Cardiac ventricle fibroblast (primary cell): ENCODE measurements at places on chromosomes 6 and 20. TPM values are rescaled to one million over a fixed set of nuclear protein-coding genes. Genes with fewer than 3 reads are reported as not detected.

The KCNK15 gene
- 2.3 and 2.5 TPM in 2 replicates for total RNA-seq

The SRPK1 gene
- 22.0 and 26.3 TPM in 2 replicates for total RNA-seq

The POU5F1 gene
- total RNA-seq = not detected in 2 replicates

The FERMT1 gene
- 1.6 and 4.9 TPM in 2 replicates for total RNA-seq

The SLC22A16 gene
- total RNA-seq = 0.39 and 0.62 TPM in 2 replicates

The THBD gene
- total RNA-seq = 4.1 and 4.2 TPM in 2 replicates

The F13A1 gene
- not detected in 2 replicates for total RNA-seq

The PGC gene
- not detected in 2 replicates for total RNA-seq

The CGAS gene
- total RNA-seq = 2.3 and 2.4 TPM in 2 replicates

The CFAP206 gene
- 0.37 and 1.2 TPM in 2 replicates for total RNA-seq

The TSBP1 gene
- total RNA-seq = not detected in 2 replicates

The LAMA4 gene
- 638 and 750 TPM in 2 replicates for total RNA-seq

The SAMD10 gene
- not detected in 2 replicates for total RNA-seq

The ULBP2 gene
- 0.62 and 1.8 TPM in 2 replicates for total RNA-seq

The SERPINB1 gene
- 12.2 and 16.8 TPM in 2 replicates for total RNA-seq

The HLA-DRA gene
- total RNA-seq = 0.29 TPM in 1 of 2 replicates, not detected in the other

The UBE2V1 gene
- total RNA-seq = 62.2 and 75.9 TPM in 2 replicates

The PRDM13 gene
- not detected in 2 replicates for total RNA-seq

The DLL1 gene
- 1.7 and 3.1 TPM in 2 replicates for total RNA-seq

The SYTL3 gene
- 0.15 and 0.37 TPM in 2 replicates for total RNA-seq

The CD83 gene
- 0.56 and 2.1 TPM in 2 replicates for total RNA-seq

The RAET1L gene
- total RNA-seq = not detected in 2 replicates

The DNAH8 gene
- total RNA-seq = not detected in 2 replicates

The GJA10 gene
- total RNA-seq = not detected in 2 replicates

The ABHD16B gene
- not detected in 2 replicates for total RNA-seq

The ADTRP gene
- not detected in 2 replicates for total RNA-seq
